ENCODE measurements at places on chromosomes 7 and 10.
A peak's percentile ranks its signal among the peaks of the same experiment; 100 is the strongest.

- peak; percentile 48 for DNase-seq
Observed at GRCh38 chr7:55061726-55062499, 43.1 kb downstream of the EGFR start.

DNA sequence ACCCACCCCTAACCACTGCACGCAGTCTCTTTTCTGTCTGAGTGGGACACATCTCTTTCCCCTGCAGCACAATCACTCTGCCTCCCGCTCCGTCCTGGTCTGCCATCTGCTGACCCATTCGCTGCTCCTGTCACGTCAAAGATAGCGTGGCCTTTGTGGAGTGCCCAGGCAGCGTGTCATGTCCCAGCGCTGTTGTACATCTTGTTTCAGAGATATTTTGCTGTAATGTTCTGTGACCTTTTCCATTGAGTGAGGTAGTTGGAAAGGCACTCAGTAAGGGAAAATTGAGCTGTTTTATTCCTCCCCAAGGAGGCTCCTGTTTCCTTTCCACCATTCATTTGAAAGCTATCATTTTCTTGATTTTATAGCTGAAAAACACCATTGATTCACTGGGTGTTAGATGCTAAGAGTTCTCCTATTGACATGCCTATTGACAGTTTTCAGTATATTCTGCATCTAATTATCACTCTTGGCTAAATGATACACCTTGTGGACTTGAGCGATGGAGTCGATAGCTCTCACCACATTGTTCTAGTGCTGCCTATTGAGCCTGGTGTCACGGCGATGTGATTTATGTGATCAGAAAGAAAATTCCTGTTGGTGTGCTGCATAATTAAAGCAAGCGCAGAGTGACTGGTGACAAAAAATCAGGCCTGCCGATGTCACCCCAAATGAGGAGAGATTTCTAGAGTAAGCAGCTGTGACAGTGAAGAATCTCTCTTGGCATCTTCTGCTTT is 372.6 kb downstream of the LRMDA start:
- no peak for DNase-seq

- peak; percentile 32 for DNase-seq
Observed at GRCh38 chr10:45420453-45421192, 46.6 kb downstream of the ALOX5 start.

- DNase-seq, result peak; percentile 9
Observed at GRCh38 chr7:141558544-141559183, 7.5 kb downstream of the AGK start.

DNA sequence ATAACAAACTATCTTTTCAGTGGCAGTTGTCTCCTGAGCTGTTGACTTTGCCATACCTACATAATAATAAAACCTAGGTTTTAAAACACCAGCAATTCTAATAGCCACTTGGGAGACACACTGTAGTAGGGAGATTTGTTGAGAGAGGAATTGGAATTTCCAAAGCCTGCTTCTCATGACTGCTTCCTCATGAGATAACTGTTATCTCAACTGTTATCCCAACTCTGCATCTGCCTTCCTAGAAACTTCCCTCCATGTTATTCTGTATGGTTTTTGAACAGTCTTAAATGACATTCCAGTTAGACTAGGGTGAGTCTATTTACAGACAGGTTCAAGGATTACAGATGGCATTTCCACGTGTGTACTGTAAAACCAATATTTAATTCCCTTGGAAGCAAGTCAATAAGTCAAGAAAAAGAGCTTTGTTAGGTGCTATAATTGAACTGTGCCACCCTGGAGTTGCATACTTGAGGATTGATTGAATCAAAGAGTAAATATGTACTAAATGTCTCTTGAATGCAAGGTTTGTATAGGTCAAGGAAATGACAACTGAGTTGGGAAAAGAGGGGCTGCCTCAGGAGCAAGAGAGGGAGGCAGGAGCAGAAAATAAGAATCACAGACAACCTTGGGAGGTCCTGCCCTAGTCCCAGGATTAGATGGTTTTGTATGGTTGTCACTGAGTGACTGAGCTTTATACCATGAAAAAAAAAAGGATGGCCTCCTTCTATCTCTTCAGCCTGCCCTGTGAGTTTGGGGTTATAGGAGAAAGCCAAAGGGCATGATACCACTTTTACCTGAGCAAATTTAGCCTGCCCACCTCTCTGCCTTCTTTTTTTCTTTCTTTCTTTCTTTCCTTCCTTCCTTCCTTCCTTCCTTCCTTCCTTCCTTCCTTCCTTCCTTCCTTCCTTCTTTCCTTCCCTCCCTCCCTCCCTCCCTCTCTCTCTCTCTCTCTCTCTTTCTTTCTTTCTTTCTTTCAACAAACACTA is 9.9 kb upstream of the TM9SF3 start:
- DNase-seq, result no peak

- no peak for DNase-seq
Observed at GRCh38 chr10:131427281-131427680, 115.8 kb upstream of the TCERG1L start.

DNA sequence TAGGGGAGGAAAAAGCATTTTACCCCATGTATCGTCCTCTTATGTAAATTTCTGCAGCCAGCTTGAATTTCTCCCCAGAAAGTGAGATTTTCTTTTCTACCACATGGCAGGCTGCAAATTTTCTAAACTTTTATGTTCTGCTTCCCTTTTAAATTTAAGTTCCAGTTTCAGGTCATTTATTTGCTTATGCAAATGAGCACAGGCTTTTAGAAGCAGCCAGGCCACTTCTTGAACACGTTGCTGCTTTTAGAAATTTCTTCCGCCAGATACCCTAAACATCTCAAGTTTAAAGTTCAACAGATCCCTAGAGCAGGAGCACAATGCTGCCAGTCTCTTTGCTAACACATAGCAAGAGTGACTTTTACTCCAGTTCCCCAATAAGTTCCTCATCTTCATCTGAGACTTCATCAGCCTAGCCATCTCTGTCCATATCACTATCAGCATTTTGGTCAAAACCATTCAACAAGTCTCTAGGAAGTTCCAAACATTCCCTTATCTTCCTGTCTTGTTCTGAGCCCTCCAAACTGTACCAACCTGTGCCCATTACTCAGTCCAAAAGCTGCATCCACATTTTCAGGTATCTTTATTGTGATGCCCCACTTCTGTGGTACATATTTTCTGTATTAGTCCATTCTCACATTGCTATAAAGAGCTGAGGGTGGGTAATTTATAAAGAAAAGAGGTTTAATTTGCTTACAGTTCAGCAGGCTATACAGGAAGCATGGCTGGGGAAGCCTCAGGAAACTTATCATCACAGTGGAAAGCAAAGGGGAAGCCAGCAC is 16.3 kb downstream of the EZH2 start:
- no peak for DNase-seq

Data from GM23248 (cell line).